NCI-H2029 treated with DMSO at 0.1 percent for 48 hours (cell line): ENCODE measurements at places on chromosomes 13 and 19.
A peak's percentile ranks its signal among the peaks of the same experiment; 100 is the strongest.

DNA sequence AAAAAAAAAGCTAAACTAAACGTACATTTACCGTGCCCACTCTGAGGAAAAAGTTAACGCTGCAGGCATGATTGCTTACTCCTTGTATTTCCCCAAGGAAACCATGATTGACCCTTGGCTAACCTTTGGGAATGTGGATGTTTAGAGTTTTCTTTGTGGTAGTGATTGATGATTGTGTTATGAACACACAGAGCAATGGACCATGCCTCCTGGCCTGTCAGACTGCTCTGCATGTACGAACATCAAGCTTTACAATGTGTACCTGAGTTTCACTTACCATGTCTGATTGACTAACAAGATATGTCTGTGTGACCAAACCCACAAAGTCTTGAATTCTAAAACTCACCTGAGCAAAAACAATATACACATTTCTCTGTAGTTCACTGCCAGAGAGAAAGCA lies 35.1 kb downstream of the MYCBP2 start:
- DNase-seq: no peak

GRCh38 chr13:44894001-44894770 lies 95.1 kb downstream of the NUFIP1 start:
- no peak for DNase-seq

GRCh38 chr13:59358014-59358413 lies 805.7 kb downstream of the DIAPH3 start:
- DNase-seq: no peak

DNA sequence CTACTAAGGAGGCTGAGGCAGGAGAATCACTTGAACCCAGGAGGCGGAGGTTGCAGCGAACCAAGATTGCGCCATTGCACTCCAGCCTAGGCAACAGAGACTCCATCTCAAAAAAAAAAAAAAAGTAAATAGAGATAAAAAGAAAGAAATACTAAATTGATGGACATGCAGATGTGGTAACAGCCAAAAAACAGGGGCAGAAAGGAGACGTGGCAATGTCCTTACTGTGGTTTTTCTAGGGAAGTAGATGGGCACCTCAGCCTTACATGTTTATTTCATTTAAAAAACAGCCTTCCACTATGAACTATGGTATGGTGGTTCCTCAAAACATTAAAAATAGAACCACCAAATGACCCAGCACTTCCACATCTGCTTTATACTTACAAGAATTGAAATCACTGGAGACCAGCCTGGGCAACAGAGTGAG lies 6.5 kb upstream of the EIF3G start:
- DNase-seq: no peak

DNA sequence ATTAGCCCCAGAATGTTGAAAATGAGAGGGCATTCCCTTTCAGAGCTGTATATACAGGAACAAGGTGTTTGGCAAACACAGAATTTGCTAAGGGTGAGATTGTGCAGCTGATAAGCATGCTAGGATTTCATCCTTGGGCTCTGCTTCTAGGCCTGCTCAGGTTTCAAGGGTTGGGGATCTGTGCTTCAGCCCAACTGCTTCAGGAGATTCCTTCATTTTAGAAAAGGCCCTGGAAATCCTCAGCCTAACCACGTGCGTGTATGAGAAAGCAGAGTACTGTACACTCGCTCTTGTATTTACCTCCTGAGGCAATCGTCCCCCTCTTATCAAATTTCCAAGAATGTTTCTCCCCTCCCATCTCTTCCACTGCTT lies 291.6 kb upstream of the ARGLU1 start:
- DNase-seq: no peak

GRCh38 chr19:29267701-29268100 lies 54.8 kb upstream of the UQCRFS1 start:
- DNase-seq: no peak

DNA sequence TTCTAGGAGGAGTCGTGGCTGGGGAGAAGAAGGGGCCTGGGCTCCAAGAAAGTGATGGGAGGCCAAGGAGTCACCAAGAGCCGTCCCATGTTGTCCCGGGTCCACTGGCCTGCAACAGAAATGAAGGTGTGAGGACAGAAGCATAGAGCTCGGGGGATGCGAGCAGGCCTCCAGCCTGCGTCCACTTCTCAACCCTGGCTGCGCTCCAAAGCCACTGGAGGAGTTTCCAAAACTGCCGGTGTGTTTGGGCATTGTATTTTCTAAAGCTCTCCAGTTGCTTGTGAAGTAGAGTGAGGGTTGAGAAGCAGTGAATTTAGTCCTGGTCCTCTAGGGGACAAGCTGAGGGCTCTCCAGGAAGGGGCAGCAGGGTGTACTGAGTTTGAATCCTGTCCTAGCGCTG lies 13.0 kb downstream of the FFAR2 start:
- DNase-seq: peak; percentile 26

DNA sequence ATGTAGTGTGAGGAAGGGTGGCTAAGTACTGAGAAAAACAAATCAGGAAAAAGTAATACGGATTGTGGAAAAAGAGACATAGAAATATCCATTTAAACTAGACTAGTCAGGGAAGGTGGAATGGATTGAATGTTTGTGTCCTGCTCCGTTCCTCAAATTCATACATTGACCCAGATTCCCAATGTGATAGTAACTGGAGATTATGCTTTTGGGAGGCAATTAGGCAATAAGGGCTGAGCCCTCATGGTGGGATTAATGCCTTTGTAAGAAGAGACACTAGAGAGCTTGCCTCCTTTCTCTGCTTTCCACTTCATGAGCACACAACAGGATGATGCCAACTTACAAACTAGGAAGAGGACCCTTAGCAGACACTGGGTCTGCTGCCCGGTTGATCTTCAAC lies 765.2 kb upstream of the GPC6 start:
- peak; percentile 66 for DNase-seq

GRCh38 chr19:32680986-32681385 lies 5.3 kb downstream of the RGS9BP start:
- no peak for DNase-seq

DNA sequence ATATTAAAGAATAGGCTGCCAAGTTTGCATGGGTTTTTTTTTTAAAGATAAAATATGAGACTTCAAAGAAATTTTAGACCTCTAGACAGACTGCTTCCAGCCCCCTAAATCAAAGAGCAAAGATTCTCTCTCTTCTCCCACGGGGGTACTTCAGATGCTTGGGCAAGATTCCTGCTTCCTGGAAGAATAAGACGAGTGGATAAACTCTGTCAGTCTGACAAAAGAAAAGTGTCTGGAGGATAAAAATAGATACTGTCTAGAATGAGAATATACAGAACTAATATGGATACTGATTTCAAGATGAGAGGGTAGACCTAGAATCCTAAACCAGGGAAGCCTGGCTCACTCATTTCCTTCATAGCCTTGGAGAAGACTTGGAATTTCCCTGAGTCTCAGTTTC lies 435.1 kb downstream of the FOXO1 start:
- no peak for DNase-seq

DNA sequence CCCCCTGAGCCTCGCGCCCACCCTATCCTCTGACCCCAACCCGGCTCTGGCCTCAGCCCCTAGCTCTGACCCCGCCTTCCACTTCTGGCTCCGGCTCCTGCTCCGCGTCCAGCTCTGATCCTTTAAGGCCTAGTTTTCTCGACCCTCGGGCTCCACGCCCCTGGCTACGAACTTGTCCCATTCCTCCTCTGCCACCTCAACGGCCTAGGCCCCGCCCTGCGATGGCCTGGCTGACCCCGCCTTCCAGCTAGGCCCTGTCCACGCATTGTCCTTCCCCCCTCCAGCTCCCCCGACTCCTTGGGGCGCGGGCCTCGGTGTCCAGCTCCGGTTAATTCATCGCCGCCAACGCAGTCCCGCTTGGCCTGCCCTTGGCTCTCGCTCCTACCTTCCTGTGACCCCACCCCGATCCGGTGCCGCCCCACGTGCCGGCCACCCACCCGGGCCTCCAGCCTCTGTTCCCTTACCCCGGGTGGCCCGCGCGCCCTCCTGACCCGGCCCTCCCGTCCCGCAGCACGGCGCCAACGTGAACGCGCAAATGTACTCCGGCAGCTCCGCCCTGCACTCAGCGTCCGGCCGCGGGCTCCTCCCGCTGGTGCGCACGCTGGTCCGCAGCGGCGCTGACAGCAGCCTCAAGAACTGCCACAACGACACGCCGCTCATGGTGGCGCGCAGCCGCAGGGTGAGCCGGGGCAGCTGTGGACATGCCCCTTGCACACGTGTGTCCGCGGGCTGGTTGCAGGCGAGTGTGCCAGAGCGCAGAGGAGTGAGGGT lies 9.4 kb downstream of the BCL3 start:
- no peak for DNase-seq

DNA sequence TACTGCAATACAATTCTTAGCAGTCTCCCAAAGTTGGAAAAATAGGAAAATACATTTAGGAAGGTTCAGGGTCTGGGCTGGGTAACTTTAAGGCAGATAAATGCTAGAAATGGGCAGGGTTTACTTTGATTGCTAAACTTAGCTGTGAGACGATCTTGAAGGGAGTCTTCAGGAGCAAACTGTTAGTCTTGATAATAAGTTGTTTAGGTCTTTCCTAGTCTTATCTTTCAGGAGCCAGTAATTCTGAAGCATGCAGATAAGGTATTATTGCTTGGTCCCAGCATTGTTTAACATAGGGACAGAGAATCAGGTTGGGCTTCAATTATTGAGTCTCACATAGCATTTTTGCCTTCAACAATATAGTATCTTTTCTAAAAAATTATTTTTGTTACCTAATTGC lies 262.4 kb upstream of the MIR17HG start:
- DNase-seq: no peak

DNA sequence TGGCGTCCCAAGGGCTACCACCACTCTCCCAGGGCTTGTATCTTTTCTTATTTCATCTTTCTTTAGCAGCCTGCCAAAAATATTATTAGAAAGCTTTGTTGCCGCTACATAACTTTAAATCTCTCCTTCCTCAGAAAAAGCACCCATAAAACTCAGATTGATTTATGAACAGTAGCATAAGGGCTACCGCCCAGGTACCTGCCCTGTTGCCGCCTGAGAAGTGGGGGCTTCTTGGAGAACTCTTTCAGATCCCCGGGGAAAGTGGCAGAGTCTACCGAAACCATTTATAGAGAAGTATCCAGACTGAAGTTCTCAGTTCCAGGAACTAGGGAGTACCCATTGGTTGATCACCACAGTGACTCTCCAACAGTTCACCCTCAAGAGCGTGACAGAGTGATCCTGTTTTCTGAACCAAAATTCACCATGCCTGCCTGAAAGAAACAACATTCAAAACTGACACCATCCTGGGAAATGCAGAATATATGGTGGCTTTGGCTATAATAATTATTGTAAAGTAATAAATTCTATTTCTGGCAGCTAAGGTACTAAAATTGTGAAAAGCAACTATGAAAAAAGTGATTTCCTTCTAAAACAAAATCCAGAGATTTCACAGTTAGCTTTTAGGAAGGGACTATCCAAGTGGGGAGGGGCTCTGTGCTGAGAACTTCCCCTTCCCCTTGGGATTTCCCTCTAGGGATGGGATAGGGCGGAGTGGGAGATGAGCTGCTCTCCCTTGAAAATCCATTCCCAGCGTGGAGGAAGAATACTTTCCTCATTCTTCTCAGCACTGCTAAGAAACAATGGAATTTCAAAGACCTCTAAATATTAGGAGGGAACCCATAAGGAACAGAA lies 877 bp upstream of the N4BP2L1 start:
- DNase-seq: no peak

DNA sequence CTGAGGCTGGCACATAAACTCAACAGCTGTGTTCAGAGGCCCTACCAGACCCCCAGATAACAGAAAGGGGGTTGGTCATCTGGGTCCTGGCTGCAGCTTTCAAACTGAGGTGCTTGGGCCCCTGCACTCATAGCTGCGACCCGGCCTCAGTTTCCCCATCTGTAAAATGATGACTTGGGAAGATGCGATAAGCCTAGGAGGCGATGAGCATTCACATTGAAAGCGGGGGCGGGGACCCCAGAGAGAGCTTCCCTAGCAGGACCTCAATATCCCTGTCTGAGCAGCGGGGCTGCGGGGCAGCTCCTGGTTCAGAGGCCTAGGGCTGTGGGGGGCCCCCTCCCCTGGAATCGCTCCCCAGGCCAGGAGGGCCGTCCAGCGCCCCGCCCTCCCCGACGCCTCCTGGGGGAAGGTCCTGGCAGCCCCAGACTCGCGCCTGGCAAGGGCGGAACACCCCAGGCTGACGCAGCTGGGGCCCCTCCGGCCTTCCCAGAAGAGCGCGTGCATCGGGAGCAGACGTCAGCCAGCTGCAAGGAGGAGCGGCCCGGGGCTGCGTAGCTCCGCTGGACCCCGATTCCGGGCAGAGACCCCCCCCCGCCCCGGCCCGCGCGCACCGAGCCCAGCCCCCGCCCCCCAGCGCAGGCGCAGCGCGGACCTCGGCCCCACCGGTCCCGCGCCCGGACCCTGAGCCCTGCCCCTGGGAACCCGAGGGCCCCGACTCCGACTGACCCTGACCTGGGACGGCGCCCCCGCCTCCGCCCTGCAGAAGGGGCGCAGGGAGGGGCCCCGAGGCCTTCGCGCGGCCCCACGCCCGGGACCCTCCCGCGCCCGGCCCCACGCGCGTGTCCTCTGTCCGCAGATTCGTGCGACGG lies 3.5 kb downstream of the FSTL3 start:
- no peak for DNase-seq

DNA sequence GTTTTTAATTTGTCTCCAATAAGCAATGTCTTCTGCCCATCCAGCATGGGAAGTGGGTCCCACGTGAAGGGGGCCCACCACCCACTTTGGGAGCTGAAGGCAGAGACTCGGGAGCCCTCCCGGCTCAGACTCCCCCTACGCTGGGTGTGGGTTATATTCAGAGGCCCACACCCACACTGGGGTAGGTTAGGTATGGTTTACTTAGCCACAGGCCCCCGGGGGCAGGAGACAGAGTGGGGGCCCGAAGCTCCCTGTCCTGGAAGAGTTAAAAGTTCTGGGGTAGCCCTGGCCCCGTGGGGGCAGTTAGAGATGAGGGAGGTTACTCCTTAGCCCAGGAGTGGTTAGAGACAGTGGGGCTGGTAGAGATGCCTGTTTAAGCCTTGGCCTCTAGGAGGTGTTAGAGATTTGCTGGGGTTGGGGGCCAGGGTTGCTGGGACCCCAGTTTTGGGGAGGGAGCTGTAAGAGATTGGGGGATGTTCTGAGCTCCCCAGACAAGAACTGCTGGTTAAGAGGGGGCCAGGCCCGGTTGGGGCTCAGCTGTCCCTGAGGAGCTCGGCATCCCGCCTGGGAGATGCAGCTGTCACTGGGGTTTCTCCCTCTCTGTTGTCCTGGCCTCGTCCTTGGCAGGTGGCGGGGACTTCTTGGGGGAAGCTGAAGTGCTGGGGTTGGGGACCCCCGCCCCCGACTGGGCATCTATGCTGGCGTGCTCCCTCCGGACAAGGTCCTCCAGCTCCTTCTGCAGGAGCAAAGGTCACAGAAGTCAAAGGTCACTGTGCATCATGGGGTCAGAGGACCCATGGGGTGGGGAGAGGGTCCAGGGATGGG lies 712 bp upstream of the RINL start:
- no peak for DNase-seq

DNA sequence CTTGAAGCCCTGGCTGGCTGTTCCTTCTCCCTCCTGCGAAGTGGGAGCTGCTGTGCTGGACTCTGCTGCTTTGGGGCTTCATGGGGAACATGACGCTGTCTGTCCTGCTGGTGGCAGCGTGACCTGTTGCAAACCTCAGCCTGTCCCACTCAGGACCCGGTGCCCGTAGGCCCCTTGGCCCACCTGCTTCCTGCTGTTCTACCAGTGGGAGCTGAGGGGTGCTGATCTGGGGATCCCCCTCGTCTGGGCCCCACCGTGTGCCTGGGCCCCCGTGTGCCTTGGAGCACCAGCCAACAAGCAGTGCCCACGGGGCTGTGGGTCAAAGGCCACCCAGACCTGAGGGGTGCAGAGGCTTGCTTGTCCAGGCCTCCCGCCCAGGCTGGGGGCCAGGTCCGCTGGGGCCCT lies 5.3 kb downstream of the SPPL2B start:
- no peak for DNase-seq

GRCh38 chr19:30649934-30650614 lies 277.9 kb downstream of the ZNF536 start:
- DNase-seq: peak; percentile 14
